ENCODE measurements at places on chromosomes 4 and X.

DNA sequence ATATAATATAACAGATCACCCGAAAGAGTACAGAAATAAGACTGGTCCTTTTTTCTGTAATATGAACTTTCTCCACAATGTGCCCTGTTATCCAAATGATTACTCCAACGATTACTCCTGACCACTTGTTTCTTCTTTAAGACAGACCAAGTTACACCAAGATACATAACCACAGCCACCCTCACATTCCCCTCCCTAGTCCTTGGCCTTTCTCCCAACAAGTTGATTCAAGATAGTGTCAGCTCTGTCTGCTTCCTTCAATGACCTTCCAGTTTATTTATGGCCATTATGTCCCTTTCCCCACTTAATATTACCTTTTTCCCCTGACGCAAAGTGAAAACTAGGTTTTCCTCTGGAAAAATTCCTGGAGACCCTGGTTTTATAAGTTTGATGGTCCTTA, 397.2 kb downstream of the FAM47B start:
- no peak for DNase-seq

DNA sequence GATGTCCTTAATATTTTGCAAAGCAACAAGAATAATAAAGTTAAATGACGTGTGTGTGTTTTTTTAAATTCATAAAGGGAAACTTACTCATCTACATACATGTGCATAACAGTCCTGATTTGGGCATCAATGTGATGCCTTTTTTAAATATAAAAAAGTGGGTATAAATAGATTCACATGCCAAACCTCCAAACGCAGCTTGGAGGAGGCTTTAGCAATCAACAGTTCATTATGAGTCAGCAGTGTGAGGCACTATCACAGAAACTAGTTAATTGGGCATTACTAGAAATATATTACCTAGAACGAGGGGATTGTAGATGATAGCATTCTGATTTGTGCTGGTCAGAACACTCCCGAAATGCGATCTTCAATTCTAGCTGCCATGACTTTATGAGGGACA, 115.1 kb downstream of the HS6ST2 start:
- no peak for DNase-seq

DNA sequence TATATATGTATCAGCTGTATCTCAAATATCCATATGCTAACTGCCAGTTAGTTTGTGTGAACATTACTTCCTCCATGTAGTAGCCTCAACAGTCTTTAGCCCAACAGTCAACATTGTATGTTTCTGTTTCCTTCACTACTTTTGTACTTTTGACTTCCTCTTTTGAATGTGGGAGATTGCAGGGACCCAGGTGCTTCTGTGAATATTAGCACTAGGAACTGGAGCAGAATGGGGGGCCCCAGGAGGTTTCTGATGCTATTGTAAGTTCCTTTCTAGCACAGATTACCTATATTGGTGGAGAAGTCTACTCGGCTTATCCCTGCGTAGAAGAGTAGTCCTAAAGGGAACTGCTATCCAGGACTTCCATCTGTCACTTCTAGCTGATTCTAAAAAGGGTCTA, 2.3 kb downstream of the PLAC8 start:
- no peak for DNase-seq

DNA sequence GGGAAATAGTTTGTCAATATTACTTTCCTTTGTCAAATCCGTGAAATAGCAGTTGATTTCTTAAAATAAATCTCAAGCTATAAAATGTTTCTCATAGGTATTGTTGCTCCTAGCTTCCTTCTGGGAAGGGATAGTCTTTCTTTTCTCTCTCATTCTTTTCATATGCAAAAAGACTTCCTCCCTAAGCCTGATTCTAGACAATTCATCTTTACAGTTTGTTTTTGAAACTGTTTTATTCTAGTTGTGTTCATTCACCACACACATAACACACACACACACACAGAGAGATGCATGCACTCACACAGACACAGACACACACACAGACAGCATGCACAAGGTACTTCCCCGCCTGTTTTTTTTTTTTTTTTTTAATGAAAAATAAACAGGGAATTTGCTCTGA, 18.2 kb downstream of the GLRA3 start:
- DNase-seq: no peak

- DNase-seq: no peak
These were observed 43.4 kb upstream of the OGT start for GRCh38 chrX:71489540-71489939.

DNA sequence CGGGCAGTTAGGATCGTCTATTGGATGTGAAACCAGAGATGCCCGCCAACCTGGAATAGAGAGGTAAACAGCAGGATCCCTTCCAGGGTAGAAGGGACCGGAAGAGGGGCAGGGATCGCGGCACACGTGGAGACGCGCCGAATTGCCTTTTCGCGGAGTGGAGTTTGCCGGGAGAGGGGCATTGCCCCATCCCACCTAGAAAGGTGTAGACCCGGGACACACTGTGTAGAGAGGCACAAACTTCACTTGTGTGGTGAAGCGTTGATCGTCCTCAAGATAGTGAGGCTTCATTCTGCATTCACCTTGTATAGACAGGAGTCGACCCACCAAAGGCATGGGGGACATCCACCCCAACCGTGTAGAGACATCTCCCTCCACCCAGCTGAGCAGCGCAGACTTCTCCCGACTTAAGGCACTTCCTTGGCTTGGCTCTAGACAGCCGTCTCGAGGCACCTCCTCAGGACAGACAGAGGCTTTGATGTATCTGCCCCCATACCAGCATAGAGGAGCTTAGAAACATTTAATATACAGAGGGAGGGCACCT, 410 bp downstream of the GNL3L start:
- DNase-seq: no peak

- DNase-seq: no peak
These were observed 5.0 kb downstream of the P2RY10 start for GRCh38 chrX:78950009-78950835.

GRCh38 chr4:35966566-35966965, 277.7 kb downstream of the ARAP2 start:
- no peak for DNase-seq

DNA sequence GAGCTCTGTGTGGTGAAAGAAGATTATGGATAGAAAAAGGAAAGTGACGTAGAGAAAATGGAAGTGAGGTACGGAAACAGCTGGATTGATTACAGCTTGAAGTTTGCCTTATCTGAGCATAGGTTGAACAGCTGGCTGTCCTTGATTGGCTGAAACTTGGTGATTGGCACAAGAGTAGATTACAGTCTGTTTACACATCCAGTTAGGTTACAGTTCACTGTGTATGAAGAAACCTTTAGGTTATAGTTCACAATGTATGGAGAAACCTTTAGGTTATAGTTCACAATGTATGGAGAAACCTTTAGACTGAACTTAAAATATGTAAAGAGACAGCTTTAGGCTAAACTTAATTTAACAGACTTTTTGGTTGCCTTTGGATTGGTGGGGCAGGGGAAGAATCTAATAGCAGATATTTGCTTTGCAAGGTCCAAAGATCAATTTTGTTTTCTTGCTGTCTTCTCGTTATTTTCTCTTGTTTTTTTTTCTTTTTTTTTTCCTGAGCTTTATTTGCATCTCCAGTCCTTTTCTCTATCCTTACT, 15.6 kb upstream of the ART3 start:
- DNase-seq: no peak

DNA sequence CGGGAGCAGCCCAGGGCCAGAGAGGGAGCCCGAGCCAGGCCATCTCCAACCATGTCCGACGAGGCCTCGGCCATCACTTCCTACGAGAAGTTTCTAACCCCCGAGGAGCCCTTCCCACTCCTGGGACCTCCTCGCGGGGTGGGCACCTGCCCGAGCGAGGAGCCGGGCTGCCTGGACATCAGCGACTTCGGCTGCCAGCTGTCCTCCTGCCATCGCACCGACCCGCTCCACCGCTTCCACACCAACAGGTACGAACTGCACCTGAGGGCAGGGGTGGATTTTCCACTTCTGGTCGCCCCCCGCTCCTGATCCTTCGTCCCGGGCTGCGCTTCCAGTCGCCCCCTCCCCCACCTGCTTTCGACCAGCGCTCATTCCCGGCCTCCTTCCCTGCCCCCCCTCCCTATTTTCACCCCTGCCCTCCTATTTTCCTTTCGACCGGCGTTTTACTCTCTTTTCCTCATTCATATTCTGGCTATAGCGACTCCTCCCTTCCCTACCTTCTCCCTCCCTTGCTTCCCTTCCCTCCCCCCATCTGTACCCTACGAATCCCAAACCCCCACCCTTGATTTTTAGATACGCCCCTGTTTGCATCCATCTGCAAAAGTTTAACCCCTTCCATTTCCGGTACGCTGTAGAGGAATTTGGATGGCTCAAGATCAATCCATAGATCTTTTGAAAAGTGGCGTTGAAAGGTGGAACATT, 633 bp downstream of the FAM199X start:
- no peak for DNase-seq

DNA sequence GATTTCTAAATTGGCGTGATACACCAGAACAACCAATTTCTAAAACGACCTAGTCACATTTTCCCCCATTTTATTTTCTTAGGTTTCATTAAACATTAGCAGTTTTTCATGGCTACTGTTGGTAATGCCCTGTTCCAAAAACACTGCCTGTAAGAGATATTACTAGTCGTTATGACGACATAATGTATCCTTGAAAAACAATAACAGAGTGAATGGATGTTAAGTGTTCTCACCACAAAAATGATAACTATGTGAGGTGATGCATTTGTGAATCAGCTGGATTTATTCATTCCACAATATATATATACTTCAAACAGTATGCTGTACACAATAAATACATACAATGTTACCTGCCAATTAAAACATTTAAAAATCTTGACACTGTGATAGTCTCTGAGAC, 1147.6 kb upstream of the PCDH10 start:
- no peak for DNase-seq

DNA sequence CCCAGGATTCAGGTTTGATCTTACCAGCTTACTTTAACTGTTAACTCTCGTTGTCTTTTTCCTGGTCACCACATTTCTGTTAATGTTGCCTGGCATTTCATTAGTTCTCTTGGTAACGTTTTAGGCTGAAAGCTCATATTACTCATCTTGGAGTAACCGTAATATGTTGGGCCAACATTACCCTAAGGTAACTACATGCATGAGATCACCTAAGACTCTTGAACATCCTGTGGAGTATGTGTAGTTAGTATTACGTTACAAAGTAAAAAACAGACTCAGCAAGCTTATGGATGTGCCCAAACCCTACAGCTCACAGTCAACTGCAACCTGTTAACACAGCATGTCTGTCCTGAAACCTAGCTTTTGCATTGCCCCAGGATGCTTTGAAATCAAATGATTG, 203.3 kb upstream of the HS3ST1 start:
- DNase-seq: no peak

DNA sequence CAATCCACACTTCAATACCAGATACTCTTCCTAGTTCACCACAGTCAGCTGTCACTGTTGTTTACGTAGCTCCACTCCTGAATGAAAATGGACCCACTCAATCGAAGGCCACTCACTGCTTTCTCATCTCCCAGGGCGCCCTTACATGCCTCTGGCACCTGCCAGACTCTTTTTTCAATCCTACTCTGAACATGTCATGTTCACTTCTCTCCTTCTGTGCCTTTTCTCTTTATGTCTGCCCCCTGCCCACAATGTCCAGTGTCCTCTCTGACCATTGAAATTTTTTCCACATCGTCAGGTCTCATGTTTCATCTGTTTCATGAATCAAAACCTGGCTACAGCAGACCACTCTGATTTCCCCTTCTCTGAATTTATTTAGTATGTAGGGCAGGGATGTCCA, 1.3 kb upstream of the MGAT4D start:
- DNase-seq: no peak

- no peak for DNase-seq
These were observed 3.5 kb downstream of the GPR34 start for GRCh38 chrX:41692162-41692749.

DNA sequence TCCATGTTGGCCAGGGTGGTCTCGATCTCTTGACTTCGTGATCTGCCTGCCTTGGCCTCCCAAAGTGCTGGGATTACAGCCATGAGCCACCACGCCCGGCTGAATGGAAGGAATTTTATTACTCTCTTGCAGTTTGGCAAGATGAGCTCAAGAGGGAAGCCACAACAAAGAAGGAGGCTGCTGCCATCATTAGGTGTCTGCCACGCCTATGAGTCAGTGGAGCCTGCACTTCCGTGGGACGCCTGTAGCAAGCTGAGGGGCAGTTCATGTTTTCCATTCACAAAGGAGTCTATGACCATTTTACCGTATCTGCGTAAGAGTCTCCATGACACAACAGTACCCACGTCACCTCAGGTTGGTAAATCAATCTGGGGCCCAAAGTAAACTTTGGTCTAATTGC, 51.2 kb upstream of the CHRNA9 start:
- DNase-seq: peak; percentile 64

- no peak for DNase-seq
These were observed 166.2 kb downstream of the WDFY3 start for GRCh38 chr4:84800256-84800655.

- no peak for DNase-seq
These were observed at the start of gene PPP2R2C for GRCh38 chr4:6472387-6473263. PPP2R2C (minus strand) TSS chr4:6472614; CDS start chr4:6472229, 385 bp downstream.

GRCh38 chr4:25993395-25994185, 79.6 kb downstream of the SMIM20 start:
- no peak for DNase-seq

DNA sequence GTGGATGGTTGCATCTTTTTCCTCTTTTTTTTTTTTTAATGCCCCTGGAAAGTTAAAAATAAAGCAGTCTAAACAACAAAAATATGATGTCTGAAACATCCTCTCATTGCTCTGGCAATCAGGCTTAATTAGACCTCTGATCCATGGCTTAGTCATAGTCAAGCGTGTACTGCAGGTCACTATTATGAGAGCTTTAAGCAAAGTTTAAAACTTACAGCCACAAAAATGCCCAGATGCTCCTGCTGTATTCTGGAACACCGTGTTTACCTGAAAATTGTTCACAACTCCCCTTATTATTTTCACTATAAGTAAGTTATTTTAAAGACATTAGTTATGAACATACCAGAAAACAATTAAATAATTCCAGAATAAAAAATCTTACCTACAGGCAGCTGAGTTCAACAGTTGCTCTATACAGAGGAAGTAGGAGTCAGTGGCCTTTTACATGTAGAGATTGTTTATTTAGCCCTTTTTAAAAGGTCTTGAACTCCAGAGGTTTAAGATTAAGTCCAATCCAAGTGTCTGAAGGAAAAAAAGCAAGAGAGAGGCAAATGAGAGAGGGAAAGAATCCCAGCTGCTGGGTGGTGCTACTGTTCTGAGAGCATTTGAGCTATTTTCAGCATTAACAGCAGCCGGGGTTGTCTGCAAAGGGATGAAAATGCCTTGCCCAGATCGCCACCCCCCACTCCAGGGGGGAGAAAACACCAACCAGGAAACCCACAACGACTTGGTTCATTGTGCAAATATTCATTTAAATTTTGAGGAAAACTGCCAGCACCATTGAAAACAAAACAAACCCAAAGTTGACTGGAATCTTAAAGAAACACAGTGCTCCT, 36.9 kb downstream of the SORBS2 start:
- DNase-seq: no peak

GRCh38 chr4:154583230-154583629, 7.3 kb downstream of the FGA start:
- DNase-seq: no peak
